ENCODE measurements at places on chromosomes 5 and 9. TPM values are rescaled to one million over a fixed set of nuclear protein-coding genes. Genes with fewer than 3 reads are reported as not detected.

TEX48 gene
- total RNA-seq: not detected

SPINK6 gene
- total RNA-seq: not detected

- DNase-seq: no peak
- no peak overlapping the region for H3K4me3 ChIP-seq
- H3K27ac ChIP-seq: no peak overlapping the region
- H3K36me3 ChIP-seq: peaks cover 1% of the 10 kb centered on the region
- no peaks in the 10 kb centered on the region for H3K27me3 ChIP-seq
- peaks cover 1% of the 10 kb centered on the region for H3K4me1 ChIP-seq
Observed at GRCh38 chr9:116238225-116238624, 84.6 kb downstream of the PAPPA start.

GRCh38 chr5:179187681-179188575, 127.8 kb downstream of the ZNF354C start:
- H3K27me3 ChIP-seq: no peaks in the 10 kb centered on the region
- no peak overlapping the region for H3K4me3 ChIP-seq
- no peaks in the 10 kb centered on the region for H3K36me3 ChIP-seq

GRCh38 chr9:120303519-120303918, 276.4 kb downstream of the CDK5RAP2 start:
- no peak for DNase-seq
- H3K4me1 ChIP-seq: no peaks in the 10 kb centered on the region
- H3K27me3 ChIP-seq: no peaks in the 10 kb centered on the region
- H3K36me3 ChIP-seq: no peaks in the 10 kb centered on the region

GRCh38 chr5:74870299-74871067, 4.3 kb upstream of the FAM169A start:
- DNase-seq: no peak
- H3K4me3 ChIP-seq: no peak overlapping the region
- no peaks in the 10 kb centered on the region for H3K4me1 ChIP-seq
- no peaks in the 10 kb centered on the region for H3K36me3 ChIP-seq
- no peak overlapping the region for H3K27ac ChIP-seq

DNA sequence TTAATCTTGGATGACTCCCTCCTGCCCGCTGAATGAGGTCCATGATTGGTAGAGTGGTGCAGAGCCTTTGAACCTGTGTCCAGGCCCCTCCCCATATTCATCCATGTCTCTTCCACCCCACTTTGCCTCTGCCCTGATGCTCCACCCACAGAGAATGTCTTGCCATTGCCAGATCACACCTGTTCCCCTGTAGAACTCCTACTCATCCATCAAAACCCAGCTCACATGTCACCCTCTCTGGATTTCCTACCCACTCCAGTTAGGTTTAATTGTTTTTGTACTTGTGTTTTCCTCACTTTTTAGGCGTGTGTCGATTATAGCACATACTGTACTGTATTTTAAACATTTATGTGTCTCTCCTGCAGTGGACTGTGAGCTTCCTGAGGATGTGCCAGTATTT, 107.0 kb upstream of the CTSL start:
- DNase-seq: no peak
- H3K4me3 ChIP-seq: no peak overlapping the region

DNA sequence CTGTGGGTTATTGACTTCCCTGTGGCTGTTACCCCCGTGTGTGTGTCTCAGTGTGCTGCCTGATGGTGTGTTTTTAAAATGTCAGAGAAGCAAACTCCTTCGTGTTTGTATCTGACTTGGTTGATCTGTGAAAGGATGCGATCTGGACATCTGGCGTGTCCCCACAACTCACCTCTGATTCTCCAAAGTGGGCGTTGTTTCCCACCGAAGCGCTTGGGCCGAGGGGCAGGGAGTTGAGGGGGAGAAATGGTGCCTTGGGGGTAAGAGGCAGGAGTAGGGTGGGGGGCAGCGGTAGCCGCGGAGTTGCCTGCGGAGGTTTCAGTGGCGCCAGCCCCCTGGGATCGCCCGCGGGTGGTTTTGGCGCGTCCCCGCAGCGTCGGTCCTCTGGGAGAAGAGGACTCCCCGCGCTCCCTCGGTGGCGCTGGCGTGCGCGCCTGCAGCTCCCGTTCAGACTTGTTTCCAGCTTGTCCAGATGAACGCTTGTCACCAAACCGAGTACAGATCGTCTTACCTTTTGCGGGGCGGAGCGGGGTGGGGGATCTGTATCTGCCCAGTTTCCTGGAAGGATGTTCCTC, 1.1 kb downstream of the MAST4 start:
- H3K4me3 ChIP-seq: peak overlapping the region; percentile 35
- DNase-seq: peak; percentile 77

DNA sequence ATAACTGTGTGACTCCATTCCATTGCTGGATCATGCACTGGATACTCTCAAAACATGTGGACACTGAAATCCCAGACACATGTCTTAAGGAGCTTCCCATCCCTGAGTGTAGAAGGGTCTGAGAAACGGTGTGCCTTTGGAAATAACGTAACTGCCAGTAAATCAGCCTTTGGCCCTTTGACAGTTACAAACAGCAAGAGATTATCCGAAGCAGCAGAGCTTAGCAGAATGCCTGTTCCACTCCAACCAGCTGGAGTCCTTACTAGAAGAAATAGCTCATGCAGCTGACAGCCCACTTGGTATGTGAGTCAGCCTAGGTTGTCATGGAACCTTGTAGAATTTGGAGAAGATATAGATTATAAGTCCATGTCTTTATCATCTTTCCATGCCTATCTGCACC, 7.0 kb downstream of the TMEM252 start:
- H3K27me3 ChIP-seq: no peaks in the 10 kb centered on the region
- H3K27ac ChIP-seq: no peak overlapping the region
- DNase-seq: no peak
- H3K4me3 ChIP-seq: no peak overlapping the region
- H3K4me1 ChIP-seq: peaks cover 6% of the 10 kb centered on the region
